ENCODE measurements at places on chromosomes 5 and 9.

DNA sequence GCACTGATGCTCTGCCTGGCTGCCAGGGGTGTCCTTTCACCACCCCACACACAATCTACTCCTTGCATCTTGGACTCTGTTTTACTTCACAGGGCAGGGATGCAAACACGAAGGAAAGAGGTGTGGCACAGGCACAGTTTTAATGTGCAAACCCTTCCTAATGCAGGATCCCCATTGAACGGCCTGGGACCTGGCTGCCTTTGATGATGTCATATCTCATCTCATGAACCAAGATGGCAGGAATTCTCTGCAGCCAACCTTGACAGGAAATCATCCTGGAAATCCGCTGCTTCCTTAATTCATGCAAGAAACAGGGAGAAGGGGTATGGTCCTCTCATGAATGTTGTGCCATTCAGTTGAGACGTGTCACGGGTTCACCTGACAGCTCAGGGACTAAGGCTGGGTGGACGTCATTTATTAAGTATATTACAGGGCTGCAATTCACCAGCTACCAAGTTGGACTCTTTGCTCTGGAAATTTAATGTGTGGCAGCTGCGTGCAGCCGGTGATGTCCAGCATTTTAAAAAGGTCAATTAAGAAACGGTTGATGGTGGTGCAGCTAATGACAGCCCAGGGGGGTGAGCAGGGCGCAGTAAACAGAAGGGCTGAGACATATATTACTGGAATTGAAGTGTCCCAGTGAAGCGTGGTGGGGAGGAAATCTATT, 91.5 kb downstream of the LMNB1 start:
- DNase-seq = no peak

GRCh38 chr5:37275511-37275910, 26.3 kb upstream of the CPLANE1 start:
- no peak for DNase-seq

DNA sequence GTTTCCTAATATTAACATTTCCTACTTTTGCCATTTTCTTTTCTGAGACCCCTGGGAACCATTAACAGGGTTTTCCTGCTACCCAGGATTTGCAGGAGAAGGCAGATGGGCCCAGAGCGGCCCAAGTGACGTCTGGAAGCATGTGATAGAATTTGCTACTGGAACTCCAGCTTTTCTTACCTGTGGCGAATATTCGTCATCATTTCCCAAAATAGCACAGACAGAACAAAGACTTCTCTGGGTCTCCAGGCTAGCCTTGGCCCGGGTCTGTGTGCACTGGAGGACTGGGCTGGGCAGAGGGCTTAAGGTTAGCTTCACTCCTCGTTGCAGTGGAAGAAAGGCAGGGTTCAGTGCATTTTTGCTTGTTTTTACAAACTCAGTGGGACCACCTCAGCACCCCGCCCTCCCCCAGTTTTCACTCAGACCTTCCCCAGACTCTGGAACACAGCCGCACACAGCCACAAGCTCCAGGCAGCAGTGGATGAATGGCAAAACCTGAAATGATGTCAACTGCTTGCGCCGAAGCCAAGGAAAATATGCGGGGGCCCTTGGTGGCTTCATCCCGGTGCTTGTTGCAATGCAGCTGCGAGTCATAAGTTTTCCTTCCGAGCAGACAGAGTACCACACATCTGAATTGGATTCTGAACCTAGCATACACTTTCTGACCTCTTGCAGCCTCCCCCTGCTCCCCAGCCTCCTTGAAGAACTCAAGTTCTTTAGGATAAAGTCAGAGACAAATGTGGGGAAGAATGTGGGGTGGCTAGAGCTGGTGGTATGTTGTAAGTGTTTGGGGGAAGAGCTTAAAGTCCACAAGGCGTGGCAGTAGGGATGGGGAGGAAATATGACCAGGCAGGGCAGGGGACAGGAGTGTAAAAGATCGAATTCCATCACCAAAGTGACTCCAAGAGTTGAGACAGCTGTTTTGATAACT, 586.0 kb downstream of the CCDC171 start:
- peak; percentile 93 for DNase-seq

DNA sequence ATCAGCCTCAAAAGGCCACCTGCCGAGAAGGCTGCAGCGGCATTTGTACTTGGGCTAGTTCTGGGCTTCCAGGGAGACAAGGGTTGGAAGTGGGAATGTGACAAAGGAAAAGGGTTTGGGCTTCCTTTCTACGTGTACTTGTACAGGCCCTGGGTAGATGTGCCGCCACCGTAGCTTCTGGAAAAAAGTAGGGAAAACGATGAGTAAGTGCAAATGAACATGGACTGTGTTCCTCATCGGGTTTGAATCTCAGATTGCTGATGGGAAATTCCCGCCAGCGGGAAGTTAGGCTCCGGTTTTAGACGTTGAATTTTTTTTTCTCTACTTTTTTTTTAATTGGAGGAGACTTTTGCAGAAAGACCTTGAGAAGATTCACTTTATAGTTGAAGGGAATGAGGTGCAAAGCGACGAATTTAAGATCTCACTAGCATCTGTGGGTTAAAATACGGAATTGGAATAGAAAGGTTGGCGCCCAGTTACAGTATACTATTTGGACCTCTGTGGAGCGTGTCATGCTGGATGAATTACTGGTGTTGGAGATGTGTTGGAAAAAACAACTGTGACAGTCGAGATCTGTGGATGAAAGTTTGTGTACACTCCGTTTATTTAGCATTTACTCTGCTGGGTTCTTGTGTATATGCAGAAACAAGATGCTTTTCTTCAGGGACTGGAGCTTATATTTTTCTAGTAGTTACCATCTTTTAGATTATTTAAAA, 1.2 kb downstream of the G3BP1 start:
- peak; percentile 6 for DNase-seq

DNA sequence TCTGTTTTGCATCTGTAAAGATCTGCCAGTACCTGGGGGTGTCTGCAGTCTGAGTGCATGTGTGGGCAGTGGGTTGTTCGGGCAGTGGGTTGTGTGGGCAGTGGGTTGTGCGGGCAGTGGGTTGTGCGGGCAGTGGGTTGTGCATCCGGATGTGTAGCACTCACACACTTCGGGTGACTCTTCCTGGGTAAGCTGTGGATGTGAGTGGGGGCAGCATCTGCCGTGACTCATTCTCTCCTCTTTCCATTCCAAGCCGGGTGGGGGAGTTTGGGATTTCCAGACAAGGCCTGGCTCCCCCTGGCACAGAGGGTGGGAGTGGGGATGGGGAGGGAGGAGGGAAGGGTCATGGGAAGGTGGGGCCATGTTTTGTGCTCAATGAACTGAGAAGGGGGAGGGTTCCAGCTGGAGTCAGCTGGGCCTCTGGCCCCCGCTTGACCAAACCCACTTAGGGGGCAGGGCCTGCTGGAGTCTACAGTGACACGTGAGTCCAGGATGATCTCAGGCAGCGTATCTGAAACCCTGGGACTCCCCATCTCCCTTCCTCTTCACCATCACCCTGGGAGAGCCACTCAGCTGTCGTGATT, 8.3 kb downstream of the CRB2 start:
- peak; percentile 36 for DNase-seq

DNA sequence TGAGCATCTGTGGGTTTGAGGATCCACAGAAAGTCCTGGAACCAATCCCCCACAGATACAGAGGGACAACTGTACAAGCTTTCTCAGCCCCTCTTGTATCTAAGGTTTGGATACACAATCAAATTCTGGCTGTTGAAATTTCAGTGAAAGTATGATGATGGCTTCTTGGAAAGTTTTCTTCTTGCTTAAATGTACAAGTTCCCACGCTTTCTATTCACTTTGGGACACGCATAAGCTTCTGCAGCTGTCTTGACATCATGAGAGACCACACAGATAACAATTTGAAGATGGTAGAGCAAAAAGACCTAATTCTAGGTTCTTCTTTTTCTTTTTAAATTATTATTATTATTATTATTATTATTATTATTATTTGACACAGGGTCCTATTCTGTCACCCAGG, 31.6 kb upstream of the ARL15 start:
- no peak for DNase-seq

DNA sequence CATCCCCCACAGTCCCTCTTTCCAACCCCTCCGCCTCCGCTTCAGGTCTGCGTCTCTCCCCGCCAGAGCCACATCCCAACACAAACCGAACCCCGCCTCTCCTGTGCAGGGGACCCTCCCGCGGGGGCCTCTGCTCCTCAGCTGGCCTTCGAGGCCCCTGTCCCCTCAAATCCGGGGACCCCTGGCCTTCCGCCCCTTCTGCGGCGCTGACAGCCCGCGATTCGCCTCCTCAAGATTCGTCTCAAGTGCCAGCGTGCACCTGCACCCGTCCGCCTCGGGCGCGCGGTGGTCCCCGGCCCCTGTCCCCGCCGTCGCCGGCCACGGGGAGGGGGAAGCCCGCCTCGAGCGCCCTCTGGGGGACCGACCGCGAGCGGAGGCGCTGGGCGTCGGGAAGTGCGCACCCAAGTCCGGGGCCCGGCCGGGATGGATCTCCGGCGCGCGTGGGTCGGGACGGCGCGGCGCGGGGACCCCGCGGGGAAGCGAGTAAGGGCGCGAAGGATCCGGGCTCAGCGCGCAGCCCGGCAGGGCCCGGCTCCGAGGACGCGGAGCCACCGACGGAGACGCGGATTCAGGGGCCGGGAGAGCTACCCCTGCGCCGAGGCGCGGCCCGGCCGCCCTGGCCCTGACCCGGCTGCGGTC, 623 bp downstream of the FLT4 start:
- DNase-seq = no peak

GRCh38 chr5:178668579-178668978, 41.7 kb upstream of the CLK4 start:
- no peak for DNase-seq
